ENCODE measurements at places on chromosomes 5 and 9.

- no peak for DNase-seq
These were observed 49.4 kb upstream of the NEURL1B start for GRCh38 chr5:172591636-172592035.

- DNase-seq: no peak
These were observed 181.1 kb upstream of the WWC1 start for GRCh38 chr5:168110384-168110783.

- DNase-seq: no peak
These were observed 186.4 kb downstream of the CAAP1 start for GRCh38 chr9:26706223-26706622.

DNA sequence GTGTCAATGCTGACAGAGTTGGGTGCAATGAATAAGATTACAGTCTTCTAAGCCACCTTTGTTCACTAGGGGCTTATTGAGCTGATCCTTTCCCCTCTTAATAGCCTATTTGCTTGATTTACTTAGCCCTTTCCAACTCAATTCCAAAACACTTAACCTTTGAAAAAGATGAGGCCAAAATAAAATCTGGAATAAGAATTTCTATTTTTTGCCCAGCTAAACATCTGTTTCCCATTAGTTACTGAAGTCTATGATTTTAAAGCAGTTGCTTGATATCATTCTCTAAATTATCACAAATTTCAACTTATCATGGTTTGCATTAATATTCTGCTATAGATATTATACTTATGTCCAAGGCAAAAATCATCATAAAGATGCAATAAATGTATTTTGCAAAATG lies 1272.0 kb upstream of the ACO1 start:
- DNase-seq: no peak

DNA sequence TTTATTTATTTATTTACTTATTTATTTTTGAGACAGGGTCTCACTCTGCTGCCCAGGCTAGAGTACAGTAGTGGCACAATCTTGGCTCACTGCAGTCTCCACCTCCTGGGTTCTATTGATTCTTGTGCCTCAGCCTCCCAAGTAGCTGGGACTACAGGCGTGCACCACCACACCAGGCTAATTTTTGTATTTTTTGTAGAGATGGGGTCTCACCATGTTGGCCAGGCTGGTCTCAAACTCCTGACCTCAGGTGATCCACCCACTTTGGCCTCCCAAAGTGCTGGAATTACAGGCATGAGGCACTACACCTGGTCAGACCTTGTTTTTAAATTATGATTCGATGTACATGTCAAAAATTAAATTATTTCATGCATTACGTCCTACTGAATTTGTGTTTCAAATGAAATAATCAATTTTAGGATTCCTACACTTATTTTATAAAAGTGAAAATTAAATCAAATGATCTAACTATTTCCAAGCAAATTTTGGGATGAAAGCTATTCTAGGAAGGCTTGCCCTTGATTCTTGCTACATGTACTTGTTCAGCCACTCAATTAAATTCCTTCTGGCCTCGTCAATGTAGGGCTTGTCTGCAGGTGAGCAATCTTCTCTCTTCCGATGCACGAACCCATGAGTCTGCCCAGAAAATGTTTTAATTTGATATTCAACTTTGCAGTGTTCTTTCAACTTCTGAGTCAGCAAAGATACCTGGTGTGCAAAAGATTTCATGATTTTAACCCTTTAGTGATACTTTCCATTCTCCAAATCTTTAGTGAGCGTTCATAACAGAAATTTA lies 27.6 kb downstream of the CMBL start:
- DNase-seq: no peak

GRCh38 chr5:157285310-157286035 lies 19.6 kb downstream of the CYFIP2 start:
- no peak for DNase-seq

GRCh38 chr5:58369513-58370190 lies 90.2 kb downstream of the PLK2 start:
- no peak for DNase-seq

- DNase-seq: no peak
These were observed 893 bp upstream of the ABLIM3 start for GRCh38 chr5:149140197-149141002.

GRCh38 chr9:130336027-130336610 lies 70.6 kb downstream of the HMCN2 start:
- no peak for DNase-seq

DNA sequence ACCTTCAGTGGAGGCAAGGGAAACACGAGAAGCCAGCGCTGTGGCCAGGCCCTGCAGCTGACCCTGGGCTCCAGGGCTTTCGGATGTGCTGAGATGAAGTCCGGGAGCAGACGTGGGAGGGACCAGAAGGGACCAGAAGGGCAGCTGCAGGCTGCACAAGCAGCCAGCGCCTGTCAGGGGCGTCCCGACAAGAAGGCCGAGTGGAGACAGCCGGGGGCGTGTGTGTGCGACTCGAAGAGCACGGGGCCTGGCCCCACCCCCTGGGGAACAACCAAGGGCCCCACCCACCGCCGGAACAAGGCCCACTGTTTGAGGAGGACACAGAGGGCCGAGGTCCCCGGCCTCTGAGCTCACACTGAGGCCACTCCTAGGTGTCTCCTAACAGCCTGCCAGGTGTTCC lies 31.4 kb downstream of the SLC12A7 start:
- DNase-seq: no peak

GRCh38 chr5:33516421-33516820 lies 75.7 kb downstream of the TARS1 start:
- DNase-seq: no peak

DNA sequence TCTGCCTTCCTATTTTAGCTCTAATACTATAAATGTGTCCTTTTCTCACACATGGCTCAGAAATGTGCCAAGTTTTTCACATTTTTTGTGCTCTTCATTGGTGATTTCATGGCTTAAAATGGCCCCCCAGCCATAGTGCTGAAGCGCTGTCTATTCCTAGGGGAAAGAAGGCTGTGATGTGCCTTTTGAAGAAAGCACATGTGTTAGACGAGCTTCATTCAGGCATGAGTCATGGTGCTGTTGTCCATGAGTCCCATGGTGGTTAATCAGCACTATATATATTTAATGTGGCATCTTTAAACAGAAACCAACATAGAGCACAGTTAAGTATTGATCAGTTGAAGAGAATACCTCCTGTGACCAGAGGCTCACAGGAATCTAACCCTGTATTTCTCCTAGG lies 55.8 kb downstream of the PDE8B start:
- no peak for DNase-seq

DNA sequence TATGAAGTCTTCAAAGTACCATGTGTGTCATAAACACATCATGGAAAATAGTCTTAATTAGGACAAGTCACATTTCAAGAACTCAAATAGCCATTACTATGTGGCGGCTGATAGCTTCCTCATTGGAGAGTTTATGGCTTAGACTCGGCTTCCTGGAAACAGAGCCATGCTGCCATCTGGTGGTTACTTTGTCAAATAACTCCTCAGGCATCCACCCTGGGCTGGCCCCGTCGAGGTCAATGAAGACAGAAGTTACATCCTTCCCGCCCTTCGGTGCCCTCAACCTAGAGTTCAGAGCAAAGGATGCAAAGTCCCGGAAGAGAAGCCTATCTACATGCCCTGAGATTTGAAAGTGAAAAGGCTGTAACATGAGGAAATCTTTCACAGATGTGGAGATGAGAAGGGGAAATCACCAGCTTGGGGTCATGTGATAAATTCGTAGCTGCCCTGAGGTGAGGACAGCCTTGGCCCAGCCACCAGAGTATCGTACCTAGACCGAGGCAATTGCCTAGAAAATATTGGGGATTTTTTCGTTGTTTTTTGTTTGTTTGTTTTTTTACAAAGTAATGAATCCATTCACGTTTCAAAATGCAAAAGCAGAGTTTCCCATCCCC lies 45.5 kb upstream of the ZNF169 start:
- peak; percentile 32 for DNase-seq

DNA sequence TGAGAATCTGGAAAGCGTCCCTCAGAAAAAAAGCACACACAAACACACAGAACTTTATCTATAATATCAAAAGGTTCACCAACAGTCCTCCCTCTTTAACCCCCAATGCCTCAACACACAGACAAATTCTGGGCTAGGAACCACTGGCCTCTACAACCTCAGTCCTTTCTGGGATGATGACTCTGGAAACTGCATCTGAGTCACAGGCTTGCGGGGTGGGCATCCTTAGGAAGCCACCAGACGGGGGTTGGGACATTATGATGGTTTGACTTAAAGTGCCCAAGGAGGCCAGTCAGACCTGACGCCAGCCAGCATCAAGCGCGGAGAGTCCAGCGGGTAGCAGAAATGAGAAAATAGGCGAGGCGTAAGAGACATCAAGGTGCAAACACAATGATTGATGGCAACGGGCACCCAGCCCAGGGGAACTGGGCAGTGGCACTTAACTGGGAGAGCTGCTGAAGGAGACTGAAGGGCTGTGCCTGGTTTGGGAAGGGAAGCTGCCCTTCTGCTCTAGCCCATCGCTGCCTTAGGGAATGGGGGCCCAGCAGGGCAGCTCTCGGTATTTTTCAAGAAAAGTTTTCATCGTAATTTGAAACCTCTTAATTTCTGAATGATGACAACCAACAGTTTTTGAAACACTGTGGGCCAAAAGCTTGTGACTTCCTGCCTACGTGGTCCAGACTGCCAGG lies 20.7 kb downstream of the SPRY4 start:
- DNase-seq: no peak

DNA sequence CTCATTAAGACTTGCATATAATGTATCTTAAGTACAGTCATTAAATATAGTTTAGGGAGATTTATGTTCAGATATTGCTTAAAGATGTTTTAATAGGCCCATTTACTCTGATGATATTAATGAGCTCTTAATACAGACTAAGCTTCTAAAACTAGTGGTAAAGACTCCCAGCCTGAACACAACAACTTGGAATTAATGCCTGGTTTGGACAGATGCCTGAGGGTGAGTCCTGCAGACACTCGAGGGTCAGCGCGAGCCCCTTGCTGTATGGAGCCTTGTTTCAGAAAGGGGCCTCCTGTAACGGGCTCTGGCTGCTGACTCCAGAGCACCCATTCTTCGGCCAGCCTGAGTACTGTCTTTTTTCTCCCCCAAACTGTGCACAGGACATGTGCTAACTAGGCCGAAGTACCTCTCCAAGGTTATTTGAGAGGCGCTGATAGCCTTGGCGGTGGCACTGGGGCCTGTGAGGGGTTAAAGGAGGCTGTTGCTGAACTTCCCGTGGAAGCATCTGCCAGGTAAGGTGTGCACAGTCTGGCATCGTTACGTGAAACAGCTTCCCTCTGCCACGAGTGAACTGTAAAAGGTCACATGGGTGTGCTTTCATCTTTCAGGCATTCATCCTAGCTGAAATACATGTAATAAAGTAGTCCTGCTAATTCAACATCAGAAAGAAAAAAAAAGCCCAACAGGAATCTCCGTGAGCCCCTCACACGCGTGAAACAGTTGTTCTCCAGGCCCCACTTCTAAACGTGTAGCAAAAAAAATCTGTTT lies 113.4 kb downstream of the MVB12B start:
- no peak for DNase-seq

DNA sequence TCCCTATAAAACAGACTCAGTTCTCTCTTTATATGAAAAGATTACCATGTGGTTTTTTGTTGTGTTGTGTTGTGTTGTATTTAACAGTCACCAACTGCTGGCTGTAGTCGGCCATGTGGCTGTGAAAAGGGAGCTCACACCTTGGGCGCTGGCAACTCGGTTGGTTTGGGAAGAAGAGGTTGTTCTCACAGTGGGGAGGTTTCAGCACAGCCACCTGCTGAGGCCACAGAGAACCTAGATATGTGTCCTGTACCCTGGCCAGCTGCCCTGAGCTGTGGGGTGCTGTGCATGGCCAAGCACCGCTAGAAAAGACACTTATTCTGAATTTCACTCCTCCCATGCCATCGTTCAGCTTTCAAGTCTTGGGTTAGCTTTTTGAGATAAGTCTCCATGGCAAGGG lies 58.8 kb downstream of the SYK start:
- DNase-seq: no peak

GRCh38 chr9:135970128-135970815 lies 9.1 kb upstream of the UBAC1 start:
- no peak for DNase-seq

DNA sequence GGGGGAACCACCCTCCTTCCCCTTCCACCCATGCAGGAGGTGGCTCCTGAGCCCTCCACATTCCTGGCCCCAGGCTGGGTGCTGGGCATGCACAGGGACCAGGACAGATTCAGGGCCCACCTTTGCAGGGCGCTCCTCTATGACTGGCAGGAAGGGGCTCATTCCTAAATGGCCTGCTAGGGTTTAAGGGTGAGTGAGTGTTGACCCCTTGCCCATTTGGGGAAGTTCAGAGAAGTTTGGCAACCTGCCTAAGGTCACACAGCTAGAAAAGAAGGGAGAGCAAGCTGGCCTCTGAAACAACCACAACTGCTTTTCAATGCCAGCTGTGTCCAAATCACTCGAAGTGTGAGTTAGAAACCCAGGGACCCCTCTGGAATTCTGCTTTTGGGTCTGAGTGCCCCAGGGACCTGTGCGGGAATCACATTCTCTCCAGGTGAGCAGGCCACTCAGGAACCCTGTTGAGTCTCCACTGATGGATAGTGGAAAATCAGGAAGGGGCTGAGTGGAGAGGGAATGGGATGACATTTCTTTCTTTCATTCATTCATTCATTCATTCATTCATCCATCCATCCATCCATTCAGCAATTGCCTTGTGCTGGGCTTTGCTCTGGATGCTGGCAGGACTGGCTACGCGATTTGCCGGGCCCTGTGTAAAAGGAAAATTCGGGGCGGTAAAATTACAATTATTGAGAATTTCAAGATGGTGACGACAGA lies 191.9 kb downstream of the C9orf50 start:
- DNase-seq: no peak

DNA sequence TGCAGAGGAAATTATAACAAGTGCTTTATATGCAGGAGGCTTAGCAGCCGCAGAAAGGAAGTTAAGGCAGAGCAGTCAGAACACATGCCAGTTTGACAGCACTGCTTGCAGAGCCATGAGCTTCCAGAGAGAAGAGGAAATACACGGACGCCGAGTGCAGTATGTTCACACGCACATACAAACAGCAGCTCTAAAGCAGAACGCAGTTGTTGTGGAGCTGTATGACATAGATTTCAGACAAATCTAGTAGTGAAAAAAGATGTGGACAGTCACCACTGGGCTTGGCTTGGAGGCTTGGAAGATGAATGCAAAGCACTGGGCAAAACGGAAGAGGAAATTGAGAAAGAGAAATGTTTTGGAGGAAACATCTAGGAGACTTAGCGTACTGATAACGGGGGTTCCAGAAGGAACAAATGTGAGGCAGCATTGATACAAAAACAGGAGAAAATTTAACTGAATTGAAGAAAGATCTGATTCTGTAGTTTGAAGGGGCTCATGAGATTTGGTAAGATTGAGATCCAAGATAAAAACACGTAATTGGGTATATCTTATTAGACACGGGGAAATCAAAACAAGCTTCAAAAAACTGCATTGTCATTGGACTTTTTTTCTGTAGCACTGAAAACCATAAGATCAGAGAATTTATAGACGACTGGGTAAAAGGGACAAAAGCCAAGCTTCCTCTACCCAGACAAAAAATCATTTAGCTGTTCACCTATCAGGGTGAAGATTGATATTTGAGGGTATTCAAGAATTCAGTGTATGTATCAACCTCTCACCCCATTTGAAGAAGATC lies 19.6 kb upstream of the ROPN1L start:
- DNase-seq: no peak

GRCh38 chr9:134536931-134537330 lies 104.7 kb upstream of the COL5A1 start:
- DNase-seq: no peak

All from AG09309 (cell line).